Nephron progenitor cell (in vitro differentiated cells): ENCODE measurements at places on chromosomes 3 and 15.
A peak's percentile ranks its signal among the peaks of the same experiment; 100 is the strongest.

- H3K27me3 ChIP-seq: peaks cover 3% of the 10 kb centered on the region
- no peak overlapping the region for H3K4me3 ChIP-seq
- no peak overlapping the region for H3K27ac ChIP-seq
- no peak for DNase-seq
- H3K4me1 ChIP-seq: peaks cover 16% of the 10 kb centered on the region
- H3K36me3 ChIP-seq: peaks cover 15% of the 10 kb centered on the region
Measured at GRCh38 chr15:73081321-73081958, 29.2 kb downstream of the NEO1 start.

DNA sequence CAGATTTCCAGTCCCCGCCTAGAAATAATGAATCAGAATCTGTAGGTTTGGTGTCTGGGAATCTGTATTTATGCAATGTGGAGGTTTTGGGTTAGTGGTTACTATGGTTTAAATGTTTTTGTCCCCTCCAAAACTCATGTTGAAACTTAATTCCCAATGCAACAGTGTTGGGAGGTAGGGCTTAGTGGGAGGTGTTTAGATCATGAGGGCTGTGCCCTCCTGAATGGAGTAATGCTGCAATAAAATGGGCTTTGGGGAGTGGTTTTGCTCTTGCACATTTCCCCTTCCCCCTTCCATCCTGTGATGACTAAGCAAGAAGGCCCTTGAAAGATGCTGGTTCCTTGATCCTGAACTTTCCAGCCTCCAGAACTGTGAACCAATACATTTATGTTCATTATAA, 9.2 kb upstream of the RFC4 start:
- H3K4me3 ChIP-seq: no peak overlapping the region
- H3K27ac ChIP-seq: no peak overlapping the region
- H3K36me3 ChIP-seq: no peaks in the 10 kb centered on the region

DNA sequence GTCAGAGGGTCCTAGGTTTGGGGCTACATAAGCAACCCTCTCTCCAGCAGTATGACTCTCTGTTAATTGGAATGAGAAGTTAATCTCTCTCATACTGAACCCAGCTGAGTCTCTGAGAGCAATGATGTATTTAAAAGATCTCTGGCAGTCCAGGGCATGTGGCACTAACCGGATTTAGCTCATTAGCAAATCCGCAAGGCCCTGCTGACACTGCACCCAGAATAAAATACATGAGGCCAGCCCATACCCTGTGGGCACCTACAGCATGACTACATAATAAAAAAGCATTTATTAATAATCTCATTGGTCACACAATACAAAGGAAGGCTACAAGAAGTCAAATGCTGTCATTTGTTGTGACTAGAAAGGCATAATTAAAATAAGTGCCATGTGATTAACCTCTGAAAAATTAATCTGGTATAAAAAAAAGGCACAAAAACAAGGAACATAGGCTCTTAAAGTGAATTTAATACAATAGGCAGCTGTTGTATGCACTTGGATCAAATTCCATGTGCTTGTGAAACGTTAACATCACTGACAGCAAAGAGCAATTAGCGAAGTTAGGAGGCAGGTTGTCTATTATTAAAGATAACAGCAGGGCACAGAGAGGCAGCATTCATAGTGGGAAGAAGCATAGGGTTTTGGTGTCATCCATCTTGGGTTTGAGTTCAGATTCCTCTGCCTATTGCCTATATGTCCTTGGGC, 381.2 kb downstream of the WDR72 start:
- no peaks in the 10 kb centered on the region for H3K36me3 ChIP-seq
- H3K27ac ChIP-seq: no peak overlapping the region
- H3K4me3 ChIP-seq: no peak overlapping the region
- no peak for DNase-seq

DNA sequence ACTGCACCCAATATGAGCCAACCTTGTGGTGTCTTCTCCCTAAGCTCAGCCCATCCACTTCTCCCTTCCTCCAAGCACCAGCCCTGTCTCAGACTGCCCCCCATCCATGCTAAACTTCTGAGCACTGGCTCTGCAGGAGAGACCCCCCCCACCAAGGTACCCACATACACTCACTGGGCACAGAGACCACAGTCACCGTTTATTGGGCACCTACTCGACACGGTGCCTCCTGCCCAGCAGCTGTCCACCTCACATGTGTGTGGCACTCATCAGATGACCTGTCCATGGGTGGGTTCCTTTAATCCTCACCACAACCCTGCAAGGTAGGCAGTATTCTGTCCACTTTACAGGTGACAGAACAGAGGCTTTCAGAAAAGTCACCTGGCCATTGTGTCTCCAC, 22.3 kb upstream of the SFMBT1 start:
- H3K27me3 ChIP-seq: peaks cover 31% of the 10 kb centered on the region
- H3K4me3 ChIP-seq: no peak overlapping the region
- no peak overlapping the region for H3K27ac ChIP-seq
- no peaks in the 10 kb centered on the region for H3K36me3 ChIP-seq
- DNase-seq: no peak
- peaks cover 17% of the 10 kb centered on the region for H3K4me1 ChIP-seq

DNA sequence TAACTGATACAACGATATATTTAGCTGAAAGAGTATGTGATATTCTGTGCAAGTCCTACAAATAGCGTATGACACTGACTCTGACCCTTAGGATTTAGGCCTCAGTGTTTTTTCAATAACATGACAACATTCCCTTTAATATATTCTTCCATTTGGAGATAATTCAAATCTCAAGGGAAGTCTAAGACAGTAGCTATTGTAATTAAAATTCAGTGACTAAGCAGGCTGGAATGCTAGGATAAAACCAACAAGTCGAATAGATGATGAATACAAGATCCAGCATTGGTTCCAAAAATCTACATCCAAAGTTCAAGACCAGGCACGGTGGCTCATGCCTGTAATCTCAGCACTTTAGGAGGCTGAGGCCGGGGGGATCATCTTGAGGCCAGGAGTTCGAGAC, 56.2 kb downstream of the QTRT2 start:
- H3K36me3 ChIP-seq: no peaks in the 10 kb centered on the region
- H3K27ac ChIP-seq: no peak overlapping the region
- H3K4me1 ChIP-seq: no peaks in the 10 kb centered on the region

DNA sequence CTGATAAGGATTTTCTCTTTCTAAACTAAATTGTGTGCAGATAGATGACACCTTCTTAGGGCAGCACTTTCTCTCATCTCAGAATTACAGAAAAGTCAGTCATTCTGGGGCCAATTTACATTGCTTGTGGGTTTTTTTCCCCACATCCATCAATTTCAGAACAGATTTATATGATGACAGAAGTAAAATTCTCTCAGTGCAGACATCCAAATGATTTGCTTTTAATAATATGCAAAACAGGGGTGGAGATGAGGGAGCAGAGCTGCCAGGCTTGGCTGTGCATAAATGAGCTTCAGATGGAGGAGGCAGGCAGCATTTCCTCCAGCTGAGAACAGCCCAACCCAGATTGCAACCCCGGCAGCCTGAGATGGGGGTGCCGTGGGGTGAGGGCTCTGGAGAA, 44.0 kb downstream of the EDEM1 start:
- H3K4me1 ChIP-seq: no peaks in the 10 kb centered on the region
- no peak for DNase-seq
- H3K27me3 ChIP-seq: peaks cover 6% of the 10 kb centered on the region

- H3K36me3 ChIP-seq: no peaks in the 10 kb centered on the region
- no peak overlapping the region for H3K4me3 ChIP-seq
- H3K27me3 ChIP-seq: no peaks in the 10 kb centered on the region
- peaks cover 30% of the 10 kb centered on the region for H3K4me1 ChIP-seq
- H3K27ac ChIP-seq: no peak overlapping the region
Measured at GRCh38 chr3:132006605-132007204, 28.1 kb downstream of the CPNE4 start.

DNA sequence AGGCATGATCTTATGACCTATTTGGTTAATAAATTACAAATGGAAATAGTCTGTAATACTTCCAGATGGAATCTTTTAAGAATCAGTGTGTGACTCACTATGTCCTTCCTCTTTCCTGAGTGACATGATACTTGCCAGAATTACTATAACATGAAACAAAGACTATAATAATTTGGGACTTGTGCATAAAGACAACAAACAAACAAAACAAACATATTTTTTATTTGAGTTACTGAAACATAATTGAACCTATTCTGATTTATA, 1268.1 kb downstream of the OTOL1 start:
- no peak overlapping the region for H3K27ac ChIP-seq
- H3K4me3 ChIP-seq: no peak overlapping the region
- DNase-seq: no peak
- H3K36me3 ChIP-seq: peaks cover 4% of the 10 kb centered on the region

DNA sequence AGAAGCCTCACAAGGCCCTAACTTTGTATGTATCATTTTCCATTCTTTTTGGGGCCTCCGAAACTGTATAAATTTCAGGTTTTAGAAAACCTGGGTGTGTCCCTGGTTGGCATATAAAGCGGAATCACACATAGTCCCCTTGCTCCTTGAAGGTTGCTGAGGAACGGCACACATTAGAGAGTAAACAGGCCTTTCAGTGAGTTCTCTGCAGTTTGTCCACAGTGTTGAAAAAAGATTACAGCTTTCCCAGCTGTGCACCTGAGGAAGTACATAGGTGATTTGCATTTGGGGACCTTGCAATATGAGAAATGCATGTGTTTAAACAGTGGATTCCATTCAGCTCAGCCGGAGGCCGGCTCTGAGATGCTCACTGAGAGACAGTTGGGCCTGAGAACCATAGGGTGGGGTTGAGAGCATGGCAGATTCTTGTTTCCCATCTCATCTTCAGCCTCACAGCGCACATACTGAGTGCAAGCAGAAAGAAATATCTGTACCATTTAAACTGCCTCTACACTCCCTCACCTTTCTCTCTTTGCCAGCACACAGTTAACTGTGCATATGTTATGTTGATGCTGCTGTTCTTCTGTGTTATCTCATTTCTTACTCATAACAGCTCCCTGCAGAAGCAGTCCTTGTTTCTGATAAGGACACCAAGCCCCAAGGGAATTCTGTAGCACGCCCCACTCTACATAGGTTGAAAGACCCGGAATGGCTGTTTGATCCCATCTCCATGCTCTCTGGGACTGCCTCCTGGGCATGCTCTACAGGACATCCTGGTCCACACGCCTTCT, 60.4 kb downstream of the BOC start:
- H3K36me3 ChIP-seq: peaks cover 94% of the 10 kb centered on the region
- no peak overlapping the region for H3K4me3 ChIP-seq
- H3K4me1 ChIP-seq: peaks cover 81% of the 10 kb centered on the region
- no peak for DNase-seq

- DNase-seq: peak; percentile 21
- no peak overlapping the region for H3K27ac ChIP-seq
- no peak overlapping the region for H3K4me3 ChIP-seq
- H3K27me3 ChIP-seq: peaks cover 4% of the 10 kb centered on the region
Measured at GRCh38 chr3:143648708-143649107, 199.6 kb downstream of the SLC9A9 start.

- no peak for DNase-seq
- H3K4me1 ChIP-seq: peaks cover 56% of the 10 kb centered on the region
- peaks cover 40% of the 10 kb centered on the region for H3K36me3 ChIP-seq
- peak overlapping the region; percentile 34 for H3K27ac ChIP-seq
- H3K4me3 ChIP-seq: no peak overlapping the region
- H3K27me3 ChIP-seq: no peaks in the 10 kb centered on the region
Measured at GRCh38 chr3:46942076-46942475, 34.5 kb downstream of the CCDC12 start.

- H3K27ac ChIP-seq: no peak overlapping the region
- no peak overlapping the region for H3K4me3 ChIP-seq
- no peaks in the 10 kb centered on the region for H3K36me3 ChIP-seq
- no peaks in the 10 kb centered on the region for H3K27me3 ChIP-seq
- no peak for DNase-seq
- H3K4me1 ChIP-seq: peaks cover 29% of the 10 kb centered on the region
Measured at GRCh38 chr3:31367518-31367917, 165.2 kb upstream of the STT3B start.

DNA sequence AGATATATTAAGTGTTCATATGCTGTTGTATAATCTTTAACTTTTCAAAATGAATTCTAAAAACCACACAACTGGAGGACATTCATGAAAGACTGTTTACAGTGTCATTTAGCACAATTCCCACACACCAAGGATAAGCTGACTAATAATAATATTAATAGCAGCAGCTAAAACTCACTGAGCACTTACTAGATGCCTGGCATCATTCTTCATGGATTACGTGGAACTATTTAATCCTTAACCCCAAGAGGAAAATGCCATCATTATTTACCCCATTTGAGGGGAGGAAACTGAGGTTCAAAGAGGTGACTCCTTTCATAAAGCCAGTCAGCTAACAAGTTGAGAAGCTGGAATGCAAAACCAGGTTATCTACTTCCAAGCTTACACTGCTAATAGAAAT, 77.0 kb downstream of the TMEM108 start:
- H3K27me3 ChIP-seq: no peaks in the 10 kb centered on the region
- H3K4me1 ChIP-seq: peaks cover 7% of the 10 kb centered on the region
- H3K27ac ChIP-seq: no peak overlapping the region
- H3K4me3 ChIP-seq: no peak overlapping the region

- no peak for DNase-seq
- H3K36me3 ChIP-seq: peaks cover 33% of the 10 kb centered on the region
- peaks cover 1% of the 10 kb centered on the region for H3K27me3 ChIP-seq
- peak overlapping the region; percentile 81 for H3K27ac ChIP-seq
- peaks cover 72% of the 10 kb centered on the region for H3K4me1 ChIP-seq
Measured at GRCh38 chr15:32866454-32867312, 148.9 kb downstream of the GREM1 start.

DNA sequence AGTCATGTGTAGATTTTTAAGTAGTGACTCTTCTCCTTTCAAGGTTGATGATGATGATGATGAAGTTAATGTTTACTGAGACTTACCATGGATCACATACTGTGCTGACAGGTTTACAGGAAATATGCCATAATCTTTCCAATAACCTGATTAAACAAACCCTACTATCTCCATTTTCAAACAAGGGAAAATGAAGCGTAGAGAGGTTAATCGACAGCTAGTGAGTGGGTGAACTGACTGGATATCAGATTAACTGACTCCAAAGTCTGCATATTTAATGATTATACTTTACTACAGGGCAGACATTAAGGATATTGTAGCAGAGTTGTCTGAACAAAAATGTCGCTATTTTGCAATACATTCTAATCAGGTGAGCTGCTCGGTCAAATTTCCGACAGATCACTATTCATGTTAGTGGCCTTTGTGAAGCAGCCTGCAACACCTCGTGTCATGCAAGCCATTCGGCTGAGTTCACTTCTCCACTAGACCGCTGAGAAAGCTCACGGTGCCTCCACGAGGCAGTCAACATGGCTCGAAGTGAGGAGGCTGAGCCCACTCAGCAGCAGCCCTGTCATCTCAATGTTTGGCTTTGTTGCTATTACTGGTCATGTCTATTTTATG, 264.2 kb downstream of the NFKBIZ start:
- H3K27me3 ChIP-seq: no peaks in the 10 kb centered on the region
- DNase-seq: no peak
- H3K36me3 ChIP-seq: no peaks in the 10 kb centered on the region
- H3K4me3 ChIP-seq: no peak overlapping the region
- H3K4me1 ChIP-seq: no peaks in the 10 kb centered on the region

GRCh38 chr3:153144779-153145178, 17.2 kb upstream of the RAP2B start:
- DNase-seq: no peak
- no peaks in the 10 kb centered on the region for H3K36me3 ChIP-seq
- H3K4me3 ChIP-seq: no peak overlapping the region

- DNase-seq: no peak
- peaks cover 49% of the 10 kb centered on the region for H3K36me3 ChIP-seq
- no peak overlapping the region for H3K27ac ChIP-seq
- H3K4me3 ChIP-seq: no peak overlapping the region
- H3K4me1 ChIP-seq: no peaks in the 10 kb centered on the region
- peaks cover 3% of the 10 kb centered on the region for H3K27me3 ChIP-seq
Measured at GRCh38 chr3:141996437-141996836, 120.0 kb downstream of the ATP1B3 start.
